ENCODE measurements at places on chromosomes 1 and 21.

GRCh38 chr1:168235548-168235885, 9.7 kb downstream of the SFT2D2 start:
- DNase-seq, result no peak

DNA sequence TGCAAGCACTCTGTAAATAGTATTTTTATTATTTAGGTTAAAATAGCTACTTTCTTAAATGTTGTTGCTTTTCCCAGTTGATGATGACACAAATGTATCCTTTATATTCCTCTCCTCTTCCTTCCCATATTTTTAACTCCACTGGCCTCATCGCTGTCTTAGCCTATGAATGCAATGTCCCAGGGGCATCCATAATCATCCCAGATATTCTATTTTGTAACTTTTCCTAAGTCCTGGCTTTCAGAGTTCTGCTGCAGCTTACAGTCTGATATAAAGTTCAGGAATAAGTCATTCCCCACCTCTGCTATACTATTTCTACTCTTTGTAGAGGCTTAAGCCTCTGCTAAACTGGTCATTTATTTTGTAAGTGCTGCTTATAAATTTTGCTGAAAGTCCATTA, 58.3 kb downstream of the ASTN1 start:
- no peak for DNase-seq

GRCh38 chr1:193068013-193068412, 8.6 kb downstream of the RO60 start:
- no peak for DNase-seq

DNA sequence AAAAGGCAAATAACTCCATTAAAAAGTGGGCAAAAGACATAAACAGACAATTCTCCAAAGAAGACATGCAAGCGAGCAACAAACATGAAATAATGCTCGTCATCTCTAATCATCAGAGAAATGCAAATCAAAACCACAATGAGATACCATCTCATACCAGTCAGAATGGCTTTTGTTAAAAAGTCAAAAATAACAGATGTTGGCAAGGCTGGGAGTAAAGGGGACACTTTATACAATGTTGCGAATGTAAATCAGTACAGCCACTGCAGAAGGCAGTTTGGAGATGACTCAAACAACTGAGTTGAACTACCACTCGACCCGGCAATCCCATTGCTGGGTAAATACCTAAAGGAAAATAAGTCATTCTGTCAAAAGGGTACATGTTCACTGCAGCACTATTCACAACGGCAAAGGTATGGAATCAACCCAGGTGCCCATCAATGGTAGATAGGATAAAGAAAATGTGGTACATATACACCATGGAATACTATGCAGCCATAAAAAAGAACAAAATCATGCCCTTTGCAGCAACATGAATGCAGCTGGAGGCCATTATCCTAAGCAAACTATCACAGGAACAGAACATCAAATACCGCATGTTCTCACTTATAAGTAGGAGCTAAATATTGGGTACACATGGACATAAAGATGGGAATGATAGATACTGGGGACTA, 25.9 kb downstream of the TSPAN2 start:
- DNase-seq, result no peak
